Stimulated activated CD4-positive, alpha-beta T cell treated with anti-CD3 and anti-CD28 coated beads, Interleukin-12 subunit alpha, Interleukin-12 subunit beta, amount 100 ng/mL, for 24 hours (primary cell): ENCODE measurements at places on chromosomes 6 and 20.

- DNase-seq = no peak
These were observed 197.5 kb upstream of the COL21A1 start for GRCh38 chr6:56444855-56445254.

- DNase-seq = no peak
These were observed 14.0 kb downstream of the SPAG4 start for GRCh38 chr20:35629427-35630145.

DNA sequence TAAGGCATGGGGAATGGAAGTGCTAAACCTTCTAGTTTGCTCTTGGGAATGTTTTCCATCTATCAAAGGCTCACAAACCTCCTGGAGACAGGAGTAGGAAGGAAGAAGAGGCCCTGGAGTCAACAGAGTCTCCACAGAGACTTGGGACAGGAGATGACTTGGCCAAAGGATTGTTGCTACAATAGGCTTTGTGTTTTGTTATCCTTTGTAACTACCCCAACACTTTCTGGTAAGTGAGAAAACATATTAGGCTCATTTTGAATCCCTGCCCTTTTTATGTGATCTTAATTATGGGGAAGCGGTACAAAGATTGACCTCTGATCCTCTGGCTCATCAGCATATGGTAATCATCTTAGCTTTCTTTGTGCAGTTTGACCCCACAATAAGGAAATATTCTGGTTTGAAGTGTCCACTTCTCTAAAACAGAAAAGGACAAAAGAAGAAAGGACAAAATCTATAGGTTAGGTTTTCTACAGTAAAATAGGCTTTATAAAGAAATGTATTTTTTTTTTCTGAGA, 24.1 kb upstream of the GTF3C6 start:
- no peak for DNase-seq

DNA sequence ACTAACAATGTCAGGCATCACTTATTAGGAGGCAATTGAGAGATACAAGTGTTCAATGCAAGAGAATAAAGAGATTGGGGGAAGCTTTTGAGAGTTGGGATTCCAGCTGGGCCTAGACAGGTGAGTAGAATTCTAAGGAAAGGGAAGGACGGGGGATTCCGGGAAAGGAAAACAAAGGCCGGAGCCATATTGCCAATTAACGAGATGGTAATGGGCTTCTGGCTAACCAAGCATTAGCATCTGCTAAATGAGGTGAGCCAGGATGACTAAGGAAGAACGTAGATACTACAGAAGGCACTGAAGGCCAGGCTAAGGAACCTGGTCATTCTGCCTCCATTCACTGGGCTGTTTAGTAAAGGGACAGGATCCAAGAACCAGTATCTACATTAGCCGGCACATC, 10.5 kb downstream of the FYN start:
- no peak for DNase-seq

DNA sequence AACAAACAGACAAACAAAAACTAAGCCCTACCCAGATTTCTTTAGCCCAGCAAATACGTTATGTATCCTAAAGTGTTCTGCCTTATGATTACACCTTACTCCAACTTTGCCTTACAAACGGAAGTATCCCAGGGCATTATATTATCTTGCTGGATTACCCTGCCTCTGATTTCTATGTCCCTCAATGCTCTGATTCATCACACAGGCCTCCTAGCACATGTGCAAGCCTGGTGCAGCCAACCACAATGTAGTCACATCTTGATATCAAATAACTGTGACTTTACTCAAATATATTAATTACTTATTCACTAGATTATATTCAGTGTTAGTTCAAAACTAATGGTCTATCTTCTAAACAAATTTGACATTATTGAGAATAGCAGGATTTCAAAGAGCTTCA, 598.6 kb downstream of the TBC1D32 start:
- no peak for DNase-seq

DNA sequence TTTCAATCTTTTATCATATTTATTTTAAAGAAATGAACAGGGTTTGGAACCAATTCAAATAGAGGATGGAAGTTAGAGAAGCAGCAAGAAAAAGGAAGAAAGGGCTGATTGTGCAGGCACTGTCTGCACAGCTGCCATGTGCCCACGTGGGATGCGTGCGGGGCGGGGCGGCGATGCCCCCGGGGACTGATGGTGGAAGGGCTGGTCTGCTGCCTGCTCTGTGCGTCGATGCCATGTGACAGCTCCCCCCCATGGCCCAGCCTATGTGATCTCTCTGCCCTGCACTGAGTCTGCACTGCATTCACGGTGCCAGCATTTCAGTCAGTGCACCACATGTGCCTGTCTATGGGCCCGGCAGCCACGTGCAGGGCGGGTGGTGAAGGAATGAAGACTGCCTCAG, 96.4 kb downstream of the IRF4 start:
- no peak for DNase-seq

- no peak for DNase-seq
These were observed 1.5 kb upstream of the ADGRG6 start for GRCh38 chr6:142300302-142300701.

GRCh38 chr20:48143435-48144081, 358.3 kb upstream of the SULF2 start:
- DNase-seq = no peak

- DNase-seq = no peak
These were observed 184.1 kb upstream of the GMDS start for GRCh38 chr6:2429460-2429859.

DNA sequence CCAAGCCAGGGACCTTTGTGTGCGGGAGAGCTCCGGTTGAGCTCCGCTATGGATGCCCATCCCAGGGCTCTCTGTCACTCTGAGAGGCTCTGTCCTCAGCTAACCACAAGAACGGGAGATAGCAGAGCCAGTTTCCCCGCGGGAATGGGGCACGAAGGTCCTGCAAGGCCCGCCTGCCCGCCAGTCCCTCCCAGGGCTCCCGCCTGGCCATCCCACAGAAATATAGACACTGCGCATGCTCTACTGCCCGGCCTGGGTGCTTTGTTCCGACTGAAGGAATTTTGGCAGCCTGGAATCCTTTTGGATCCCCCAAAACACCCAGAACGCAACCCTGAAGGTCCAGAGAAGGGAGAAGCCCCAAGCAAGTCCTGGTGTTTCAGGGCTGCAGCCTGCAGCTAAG, 8.6 kb upstream of the DEFB110 start:
- DNase-seq = no peak

- no peak for DNase-seq
These were observed 1.0 kb downstream of the CCN2 start for GRCh38 chr6:131949909-131950766.
